KG1 (cell line): ENCODE measurements at places on chromosomes 3 and 15.
A peak's percentile ranks its signal among the peaks of the same experiment; 100 is the strongest.

- no peak for DNase-seq
Observed at GRCh38 chr3:129036222-129037092, 24.1 kb upstream of the GP9 start.

- no peak for DNase-seq
Observed at GRCh38 chr15:88002706-88003105, 253.8 kb downstream of the NTRK3 start.

- DNase-seq: no peak
Observed at GRCh38 chr3:14691719-14692118, 16.8 kb downstream of the C3orf20 start.

DNA sequence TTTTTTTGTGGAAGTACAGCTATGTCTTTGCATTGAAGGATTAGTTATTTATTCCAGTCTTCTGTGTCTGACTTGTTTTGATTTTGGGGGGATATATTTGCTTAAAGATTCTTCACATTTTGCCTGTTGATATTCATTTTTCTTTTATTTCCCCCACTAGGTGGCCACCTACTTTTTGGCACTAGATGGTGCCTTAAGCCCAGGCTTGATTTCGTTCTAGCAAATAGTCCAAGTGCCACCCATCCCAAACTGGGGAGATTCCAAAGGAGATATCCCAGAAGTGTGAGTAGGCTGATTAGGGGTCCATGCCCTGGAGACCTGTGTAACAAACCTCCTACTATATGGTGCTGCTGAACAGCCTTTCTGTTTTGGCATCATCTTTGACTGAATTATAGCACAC is 80.0 kb upstream of the SPATA16 start:
- DNase-seq: no peak

- no peak for DNase-seq
Observed at GRCh38 chr15:101315736-101316135, 20.7 kb upstream of the SNRPA1 start.

GRCh38 chr3:170033489-170033888 is 4.3 kb upstream of the GPR160 start:
- peak; percentile 77 for DNase-seq

GRCh38 chr3:158094235-158095110 is 11.7 kb downstream of the SHOX2 start:
- DNase-seq: no peak

GRCh38 chr3:87710511-87710910 is 348.3 kb downstream of the CGGBP1 start:
- DNase-seq: no peak

GRCh38 chr15:49103002-49103401 is 52.4 kb downstream of the COPS2 start:
- no peak for DNase-seq

GRCh38 chr15:93247466-93248121 is 158.6 kb upstream of the RGMA start:
- DNase-seq: no peak

DNA sequence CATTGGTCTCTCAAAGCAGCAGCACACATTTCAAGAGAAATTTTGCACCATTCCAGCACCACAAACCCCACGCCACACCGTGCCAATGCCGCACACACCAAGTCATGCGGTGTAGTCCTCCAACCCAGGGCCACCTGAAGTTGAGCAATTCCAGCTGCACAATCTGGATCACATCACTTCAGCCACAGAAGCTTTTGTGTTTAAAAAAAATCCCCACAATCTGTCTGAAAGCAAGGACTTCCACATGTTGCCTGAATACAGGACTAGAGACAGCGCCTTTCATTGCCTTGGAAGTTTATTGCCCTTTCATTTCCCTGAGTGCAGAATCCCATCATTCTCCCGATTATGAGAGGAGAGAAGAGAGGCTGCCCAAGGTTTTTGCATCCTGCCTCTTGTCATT is 175.6 kb upstream of the BCL6 start:
- no peak for DNase-seq

GRCh38 chr15:40248006-40248783 is 9.3 kb downstream of the PAK6 start:
- no peak for DNase-seq
